Kidney epithelial cell (primary cell): ENCODE measurements at places on chromosomes 6 and 20.

- DNase-seq: peak; percentile 94
Measured at GRCh38 chr6:33672808-33673207, 38.7 kb downstream of the UQCC2 start.

DNA sequence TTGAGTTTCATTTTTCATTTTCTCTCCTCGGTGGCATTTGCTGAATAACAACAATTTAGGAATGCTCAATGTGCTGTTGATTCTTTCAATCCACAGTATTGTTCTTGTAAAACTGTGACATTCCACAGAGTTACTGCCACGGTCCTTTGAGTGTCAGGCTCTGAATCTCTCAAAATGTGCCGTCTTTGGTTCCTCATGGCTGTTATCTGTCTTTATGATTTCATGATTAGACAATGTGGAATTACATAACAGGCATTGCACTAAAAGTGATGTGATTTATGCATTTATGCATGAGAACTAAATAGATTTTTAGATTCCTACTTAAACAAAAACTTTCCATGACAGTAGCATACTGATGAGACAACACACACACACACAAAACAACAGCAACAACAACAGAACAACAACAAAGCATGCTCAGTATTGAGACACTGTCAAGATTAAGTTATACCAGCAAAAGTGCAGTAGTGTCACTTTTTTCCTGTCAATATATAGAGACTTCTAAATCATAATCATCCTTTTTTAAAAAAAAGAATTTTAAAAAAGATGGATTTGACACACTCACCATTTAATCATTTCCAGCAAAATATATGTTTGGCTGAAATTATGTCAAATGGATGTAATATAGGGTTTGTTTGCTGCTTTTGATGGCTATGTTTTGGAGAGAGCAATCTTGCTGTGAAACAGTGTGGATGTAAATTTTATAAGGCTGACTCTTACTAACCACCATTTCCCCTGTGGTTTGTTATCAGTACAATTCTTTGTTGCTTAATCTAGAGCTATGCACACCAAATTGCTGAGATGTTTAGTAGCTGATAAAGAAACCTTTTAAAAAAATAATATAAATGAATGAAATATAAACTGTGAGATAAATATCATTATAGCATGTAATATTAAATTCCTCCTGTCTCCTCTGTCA is 88.1 kb downstream of the SNAP25 start:
- DNase-seq: peak; percentile 41

- DNase-seq: no peak
Measured at GRCh38 chr6:139565591-139565990, 191.1 kb upstream of the CITED2 start.

- no peak for DNase-seq
Measured at GRCh38 chr20:31894980-31895675, 24.7 kb downstream of the TTLL9 start.

DNA sequence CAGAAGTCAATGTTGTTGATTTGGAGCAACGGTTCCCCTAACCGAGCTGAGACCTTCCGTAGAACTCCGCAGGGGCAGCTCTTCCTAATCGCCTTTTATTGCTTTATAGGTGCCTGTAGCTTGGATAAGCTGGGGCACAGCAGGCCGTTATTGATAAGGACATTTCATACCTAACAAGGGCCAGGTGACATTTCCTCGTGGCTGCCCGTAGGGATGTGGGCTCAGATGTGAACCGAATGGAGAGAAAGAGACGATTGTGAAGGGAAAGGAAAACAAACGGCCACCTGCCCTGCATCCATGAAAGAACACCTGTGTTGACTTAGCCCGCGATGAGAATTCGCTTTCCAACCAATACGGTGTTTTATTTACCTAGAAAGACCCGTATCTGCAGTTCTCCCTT is 53.3 kb upstream of the DACT2 start:
- no peak for DNase-seq

DNA sequence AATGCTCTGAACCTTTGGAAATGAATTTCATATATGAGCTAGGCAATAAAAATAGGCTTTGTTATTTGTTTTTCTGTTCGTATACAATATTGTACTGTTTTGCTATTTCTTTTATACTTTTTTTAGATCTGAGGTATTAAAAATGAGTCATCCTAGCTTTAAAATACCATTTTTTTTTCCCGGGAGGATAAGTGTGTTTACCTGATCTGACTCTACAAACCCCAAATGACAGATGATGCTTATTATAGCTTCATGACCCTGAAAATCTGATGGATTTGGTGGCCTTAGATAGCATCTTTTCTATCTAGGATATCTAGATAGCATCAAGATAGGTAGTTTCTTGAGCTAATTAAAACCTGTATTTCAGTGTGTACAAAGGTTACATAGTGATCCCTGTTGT is 206.4 kb downstream of the DTNBP1 start:
- no peak for DNase-seq

DNA sequence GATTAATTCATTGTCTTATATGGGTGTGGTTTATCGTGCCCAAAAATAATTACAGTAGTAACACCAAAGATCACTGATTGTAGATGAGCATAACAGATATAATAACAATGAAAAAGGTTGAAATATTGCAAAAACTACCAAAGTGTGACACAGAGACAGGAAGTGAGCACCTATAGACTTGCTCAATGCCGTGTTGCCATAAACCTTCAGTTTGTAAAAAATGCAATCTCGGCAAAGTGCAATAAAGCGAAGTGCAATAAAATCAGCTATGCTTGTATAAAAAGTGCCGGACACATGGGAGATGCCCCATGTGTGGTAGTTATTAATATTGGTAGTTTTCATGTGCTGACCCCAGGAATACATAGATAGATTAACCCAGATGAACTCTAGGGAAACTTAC is 192.6 kb downstream of the NRN1 start:
- no peak for DNase-seq
